Fibroblast of skin of scalp (primary cell): ENCODE measurements at places on chromosomes 11 and 22.

DNA sequence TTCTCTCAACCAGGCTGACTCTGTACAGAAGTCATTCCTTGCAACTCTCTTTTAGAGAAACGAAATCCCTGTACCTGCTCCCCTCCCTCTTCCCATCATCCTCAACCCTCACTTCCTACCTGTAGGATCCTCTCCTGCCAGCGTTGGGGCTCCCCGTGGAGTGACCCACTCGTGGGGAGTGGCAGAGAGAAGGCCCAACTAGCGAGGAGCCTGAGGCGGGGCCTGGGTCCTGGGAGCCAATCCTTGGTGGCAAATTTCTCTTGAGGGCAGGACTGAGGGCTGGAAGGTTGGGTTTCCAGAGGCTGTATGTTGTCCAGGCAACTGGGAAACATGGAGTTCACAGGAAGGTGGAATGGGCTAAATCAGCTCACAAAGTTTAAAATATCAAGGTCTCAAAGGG, 10.4 kb downstream of the NHERF4 start:
- DNase-seq: peak; percentile 49

- DNase-seq: no peak
Observed at GRCh38 chr11:71976551-71976950, 22.2 kb upstream of the IL18BP start.

DNA sequence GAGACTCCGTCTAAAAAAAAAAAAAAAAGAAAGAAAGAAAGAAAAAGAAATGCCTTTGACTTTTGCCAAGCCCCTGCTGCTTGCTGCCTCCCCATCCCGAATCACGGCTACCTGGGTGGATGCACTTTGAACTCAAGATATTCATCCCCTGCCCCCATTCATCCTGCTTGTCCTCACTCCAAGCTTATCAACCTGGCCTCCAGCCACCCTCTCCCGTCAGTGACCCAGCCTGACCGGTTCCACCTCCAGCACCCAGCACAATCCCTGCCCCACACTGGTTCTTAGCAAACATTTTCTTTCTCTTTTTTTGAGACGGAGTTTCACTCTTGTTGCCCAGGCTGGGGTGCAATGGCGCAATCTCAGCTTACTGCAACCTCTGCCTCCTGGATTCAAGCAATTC, 44.4 kb downstream of the CYTH4 start:
- DNase-seq: no peak

DNA sequence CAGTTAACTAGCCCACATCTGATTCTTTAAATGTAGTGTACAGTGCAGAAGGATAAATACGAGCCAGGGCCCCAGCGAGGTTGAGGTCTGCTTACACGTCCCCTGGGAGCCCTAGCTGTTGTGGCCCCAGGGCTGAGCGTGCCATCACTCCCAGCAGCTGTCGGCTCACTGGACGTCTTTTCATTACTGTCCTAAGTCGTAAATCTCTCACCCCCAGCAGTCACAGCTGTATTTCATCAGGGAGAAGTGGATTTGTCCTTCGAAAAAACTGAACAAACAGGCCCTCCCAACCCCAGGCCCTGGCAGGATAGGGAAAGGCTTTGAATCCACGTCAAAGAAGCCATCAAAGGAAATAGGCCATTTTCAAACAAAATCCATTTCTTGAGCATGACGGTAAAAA, 110.4 kb upstream of the CSNK2A3 start:
- DNase-seq: peak; percentile 88

DNA sequence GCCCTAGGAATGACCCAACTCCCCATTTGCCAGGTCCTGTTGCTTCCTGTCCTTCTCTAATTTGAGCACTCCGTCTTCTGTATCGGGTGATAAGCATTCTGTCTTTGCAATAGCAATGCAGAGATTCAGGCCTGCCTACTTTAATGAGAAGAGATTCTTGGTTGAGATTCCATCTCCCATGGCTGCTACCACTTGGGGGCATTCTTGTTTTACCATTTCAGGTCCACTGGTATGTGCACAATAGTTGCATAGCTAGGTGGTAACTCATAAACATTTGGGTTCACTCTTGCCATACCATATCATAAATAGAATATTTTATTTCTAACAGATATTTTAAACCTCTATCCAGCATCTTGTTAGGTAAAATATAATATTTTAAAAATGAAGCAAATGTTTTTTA, 34.4 kb upstream of the CALCB start:
- DNase-seq: peak; percentile 7

DNA sequence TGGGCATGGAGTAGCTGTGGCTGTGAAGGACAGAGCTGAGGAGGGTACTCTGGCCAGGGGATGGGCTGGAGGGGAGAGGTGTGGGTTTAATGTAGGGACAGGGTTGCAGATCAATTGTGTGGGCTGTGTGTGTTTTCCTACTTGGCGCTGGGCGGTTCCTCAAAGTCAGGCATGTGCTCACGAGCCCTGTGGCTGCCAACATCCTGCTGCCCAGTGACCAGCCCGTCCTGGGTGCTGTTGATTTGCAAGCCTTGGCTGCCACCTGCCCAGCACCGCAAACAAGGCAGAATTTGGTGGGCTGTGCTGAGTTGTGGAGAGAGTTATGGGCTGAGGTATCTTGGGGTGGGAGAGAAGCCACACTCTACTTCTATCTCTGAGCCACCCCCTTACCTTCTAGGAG, 69.2 kb downstream of the SCN3B start:
- DNase-seq: no peak

DNA sequence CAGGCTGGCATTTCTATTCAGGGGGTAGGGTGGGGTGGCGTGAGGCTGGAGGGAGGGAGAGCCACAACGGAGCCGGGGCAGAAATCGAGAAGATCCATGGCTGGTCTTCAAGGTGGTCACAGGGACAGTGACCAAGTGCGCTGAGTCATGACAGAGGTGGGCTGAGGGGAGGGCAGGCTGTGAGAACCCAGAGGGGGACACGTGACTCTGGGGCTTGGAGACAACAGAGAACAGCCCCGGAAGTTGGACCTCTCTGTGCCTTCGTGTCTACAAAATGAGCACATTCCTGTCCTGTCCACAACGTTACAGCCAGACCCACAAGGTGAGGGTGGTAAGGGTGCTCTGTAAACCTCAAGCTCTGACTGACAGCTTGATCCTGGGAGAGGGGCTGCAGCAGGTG, 35.1 kb upstream of the ARFGAP3 start:
- no peak for DNase-seq

- DNase-seq: no peak
Observed at GRCh38 chr11:27310707-27311106, 52.3 kb downstream of the CCDC34 start.
